ENCODE measurements at places on chromosomes 12 and 14.

- DNase-seq, result no peak
Measured at GRCh38 chr14:85190251-85190650, 339.7 kb upstream of the FLRT2 start.

DNA sequence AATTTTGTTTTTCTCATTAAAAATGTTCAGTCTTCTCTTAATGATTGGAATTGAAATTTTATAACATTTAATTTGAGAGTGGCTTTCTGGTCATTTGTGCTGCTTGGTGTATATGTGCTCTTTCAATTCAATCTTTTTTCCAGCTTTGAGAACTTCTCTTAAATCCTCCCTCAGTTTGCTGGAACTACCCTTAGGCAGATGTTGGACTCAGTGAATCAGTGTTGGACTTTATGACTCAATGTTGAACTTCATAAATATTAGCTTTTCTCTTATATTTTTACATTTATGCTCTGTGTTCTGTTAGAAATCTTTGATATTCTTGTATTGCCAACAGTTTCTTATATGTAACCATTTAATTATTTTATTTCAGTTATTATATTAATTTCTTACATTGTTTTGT lies 935.5 kb upstream of the FBXO33 start:
- DNase-seq, result no peak

- DNase-seq, result no peak
Measured at GRCh38 chr12:77786675-77787074, 44.0 kb upstream of the NAV3 start.

DNA sequence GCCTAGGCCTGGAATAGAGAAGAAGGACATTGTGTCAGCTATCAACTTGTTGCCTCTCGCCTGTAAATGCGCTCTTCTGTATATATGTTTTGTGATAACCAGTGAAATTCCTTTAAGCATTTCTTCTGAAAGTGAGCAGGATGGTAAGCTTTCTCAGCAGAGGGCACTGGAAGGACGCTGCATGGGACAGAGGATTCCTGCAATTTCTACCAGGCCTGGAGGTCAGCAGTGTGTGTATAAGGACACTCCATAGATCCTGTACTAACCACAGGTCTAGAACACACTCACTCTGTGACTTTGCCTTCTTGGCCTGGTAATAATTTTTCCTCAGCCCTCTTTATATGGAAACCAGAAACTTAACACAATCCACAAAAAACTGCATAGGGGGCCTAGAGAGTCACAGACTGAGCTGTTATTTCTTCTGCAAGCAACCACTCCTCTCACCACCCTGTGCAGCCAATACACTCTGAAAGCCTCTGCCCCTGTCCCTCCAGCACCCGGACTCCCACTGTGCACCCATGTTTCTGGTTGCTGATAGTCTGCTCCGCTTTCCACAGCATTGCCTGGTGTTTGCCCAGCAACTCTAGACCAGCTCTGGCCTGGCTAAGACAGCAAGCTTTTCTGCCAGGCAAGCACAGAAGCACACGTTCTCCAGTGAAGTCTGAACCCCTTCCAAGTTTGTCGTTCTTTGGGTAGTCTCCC lies 94.0 kb upstream of the RMST start:
- DNase-seq, result no peak

DNA sequence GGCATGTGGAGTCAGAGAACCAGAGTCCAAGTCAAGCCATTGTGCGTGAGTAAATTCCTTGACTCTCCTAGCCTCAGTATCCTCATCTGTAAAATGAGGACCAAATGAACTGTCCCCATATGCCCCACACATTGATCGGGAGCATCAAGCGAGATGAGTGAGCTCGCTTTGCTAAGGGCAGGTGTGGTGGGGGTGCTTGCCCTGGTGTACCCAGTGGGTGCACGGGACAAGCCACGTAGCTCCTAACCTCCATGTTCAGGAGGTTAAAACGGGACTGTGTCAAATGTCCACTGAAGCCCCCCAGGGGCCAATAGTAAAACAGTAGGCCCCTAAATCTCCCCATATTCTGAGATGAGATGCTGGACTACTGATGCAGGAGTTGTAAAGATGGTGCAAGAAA lies 60.9 kb downstream of the SERPINA3 start:
- DNase-seq, result no peak

- DNase-seq, result no peak
Measured at GRCh38 chr14:28770061-28770460, 3.5 kb downstream of the FOXG1 start.

Measured in thymus (tissue), 14 donors.